ENCODE measurements at places on chromosomes 5 and 9.

GRCh38 chr5:11383506-11384095, 520.6 kb downstream of the CTNND2 start:
- no peak overlapping the region for H3K4me3 ChIP-seq
- no peaks in the 10 kb centered on the region for H3K36me3 ChIP-seq
- no peak for ATAC-seq
- H3K27me3 ChIP-seq = peaks cover 62% of the 10 kb centered on the region
- H3K4me1 ChIP-seq = peaks cover 18% of the 10 kb centered on the region

DNA sequence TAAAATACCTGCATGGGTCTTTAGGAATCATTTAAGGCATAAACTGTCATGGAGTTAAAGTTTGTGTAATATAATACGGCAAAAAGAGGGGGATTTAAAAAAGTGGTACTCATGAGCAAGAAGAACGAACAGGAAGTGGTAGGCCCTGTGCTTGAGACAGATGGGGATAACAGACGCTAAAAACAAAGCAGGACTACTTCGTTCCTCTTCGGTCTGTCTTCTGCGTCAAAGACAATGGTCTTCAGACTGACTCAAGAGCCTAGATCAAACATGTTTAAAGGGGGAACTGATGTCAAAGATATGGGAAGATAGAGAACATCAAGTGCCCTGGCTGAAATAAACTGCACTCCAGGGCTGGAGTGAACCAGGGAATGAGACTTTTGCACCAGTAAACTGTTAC, 59.8 kb upstream of the RFX3 start:
- no peaks in the 10 kb centered on the region for H3K4me1 ChIP-seq
- H3K27ac ChIP-seq = no peak overlapping the region
- H3K4me3 ChIP-seq = no peak overlapping the region

GRCh38 chr5:168047043-168047668, 244.3 kb upstream of the WWC1 start:
- no peak for ATAC-seq
- no peaks in the 10 kb centered on the region for H3K36me3 ChIP-seq
- H3K4me3 ChIP-seq = no peak overlapping the region
- peaks cover 10% of the 10 kb centered on the region for H3K4me1 ChIP-seq

GRCh38 chr5:172173564-172174153, 14.4 kb downstream of the STK10 start:
- H3K4me3 ChIP-seq = no peak overlapping the region
- no peaks in the 10 kb centered on the region for H3K36me3 ChIP-seq
- H3K27ac ChIP-seq = no peak overlapping the region
- ATAC-seq = no peak
- H3K4me1 ChIP-seq = peaks cover 41% of the 10 kb centered on the region
- H3K27me3 ChIP-seq = no peaks in the 10 kb centered on the region

DNA sequence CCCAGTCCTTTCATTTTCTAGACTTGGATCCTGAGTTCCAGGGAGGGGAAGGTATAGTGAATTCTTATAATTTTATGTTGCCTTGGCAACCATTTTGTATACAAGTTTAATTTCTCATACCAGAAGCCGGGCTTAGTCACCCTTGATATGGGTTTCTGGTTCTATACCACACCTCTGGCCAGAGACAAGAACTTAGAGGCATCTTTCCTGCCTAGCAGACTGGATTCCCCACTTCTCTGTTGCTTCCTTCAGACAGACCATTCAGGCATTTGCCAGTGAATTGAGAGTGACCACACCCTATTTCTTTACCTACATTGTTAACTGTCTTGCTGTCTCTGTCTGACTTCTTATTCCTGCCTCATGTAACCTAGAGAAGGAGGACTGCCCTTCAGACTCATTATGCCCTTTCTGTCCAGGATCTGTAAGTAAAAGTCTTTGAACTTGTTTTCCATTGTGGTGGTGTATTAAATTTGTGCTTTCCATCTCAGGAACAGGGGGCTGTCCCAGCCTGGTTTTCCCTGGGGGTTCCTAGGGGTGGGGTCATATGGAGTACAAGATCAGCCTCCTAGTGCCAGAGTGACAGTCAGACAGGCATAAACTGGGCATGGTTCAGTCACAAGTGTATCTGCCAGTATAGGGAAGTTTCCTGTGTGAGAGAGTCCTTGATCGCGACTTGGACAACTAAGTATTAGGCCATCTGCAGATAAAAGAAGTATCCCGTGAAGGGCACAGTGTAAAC, 27.4 kb downstream of the TNFSF8 start:
- H3K27ac ChIP-seq = no peak overlapping the region
- ATAC-seq = no peak
- H3K4me1 ChIP-seq = no peaks in the 10 kb centered on the region

DNA sequence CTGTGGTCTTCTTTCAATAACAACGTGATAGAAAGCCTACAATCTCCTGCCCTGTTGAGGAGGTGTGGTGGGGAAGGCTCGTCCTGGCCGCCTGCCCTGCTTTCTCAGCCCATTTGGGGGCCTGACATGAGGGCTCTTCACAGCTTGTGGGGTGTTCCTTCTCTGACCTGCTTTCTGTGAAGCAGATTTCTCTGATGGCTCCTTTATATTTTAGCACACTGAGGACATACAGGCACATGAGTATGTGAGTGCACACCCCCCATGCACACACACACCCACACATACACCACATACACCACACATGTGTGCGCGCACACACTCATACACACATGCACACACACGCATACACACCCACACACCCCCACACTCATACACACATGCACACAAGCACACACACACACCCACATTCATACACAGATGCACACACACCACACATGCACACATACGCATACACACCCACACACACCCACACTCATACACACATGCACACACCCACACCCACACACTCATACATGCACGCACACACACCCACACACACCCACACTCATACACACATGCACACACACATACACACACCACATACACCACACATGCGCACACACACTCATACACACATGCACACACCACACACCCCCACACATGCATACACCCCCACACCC, 117.5 kb downstream of the COL5A1 start:
- no peak overlapping the region for H3K4me3 ChIP-seq
- H3K36me3 ChIP-seq = peaks cover 100% of the 10 kb centered on the region
- H3K27me3 ChIP-seq = no peaks in the 10 kb centered on the region
- no peak for ATAC-seq
- H3K4me1 ChIP-seq = no peaks in the 10 kb centered on the region

DNA sequence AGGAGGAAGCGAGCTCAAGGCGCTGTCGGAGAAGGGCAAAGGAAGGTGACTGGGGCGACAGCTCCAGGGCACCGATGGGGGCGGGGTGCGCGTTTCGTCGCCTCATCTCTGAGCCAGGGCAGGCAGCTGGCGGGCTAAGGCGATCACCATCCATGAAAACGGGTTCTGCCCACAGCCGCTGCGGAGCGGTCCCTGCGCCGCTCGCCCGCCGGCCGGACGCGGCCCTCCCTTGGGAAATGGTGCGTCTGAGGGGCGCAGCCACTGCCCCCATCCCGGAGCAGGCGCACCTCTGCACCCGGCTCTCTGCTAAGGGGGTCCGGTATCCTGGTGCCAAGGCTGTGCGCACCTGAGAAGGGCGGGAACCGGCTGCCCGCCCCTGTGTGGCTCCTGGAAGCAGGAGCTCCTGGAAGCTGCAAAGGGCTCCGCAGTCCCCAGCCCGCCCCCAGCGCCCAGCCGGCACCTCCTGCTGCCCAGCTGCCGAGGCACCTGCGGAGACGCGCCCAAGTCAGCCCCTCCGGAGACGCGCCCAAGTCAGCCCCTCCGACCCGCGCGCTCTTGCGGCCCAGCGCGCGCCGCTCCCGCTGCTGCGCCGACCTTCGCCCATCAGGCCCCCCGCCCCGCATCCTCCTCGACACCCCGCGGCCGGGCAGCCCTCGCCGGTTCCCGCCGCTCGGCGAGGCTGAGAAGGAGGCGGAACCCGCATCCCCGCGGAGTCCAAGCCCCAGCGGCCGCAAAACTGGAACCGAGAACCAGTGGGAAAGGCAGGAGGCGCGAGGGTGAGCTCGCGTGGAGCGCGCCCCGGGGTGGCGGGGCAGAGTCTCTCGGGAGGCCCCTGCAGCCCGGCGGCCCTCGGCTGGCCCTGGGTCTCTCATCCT, 757 bp downstream of the ANKRD34B start:
- H3K36me3 ChIP-seq = no peaks in the 10 kb centered on the region
- no peak for ATAC-seq
- peaks cover 72% of the 10 kb centered on the region for H3K27me3 ChIP-seq
- no peak overlapping the region for H3K27ac ChIP-seq
- H3K4me1 ChIP-seq = peaks cover 8% of the 10 kb centered on the region

DNA sequence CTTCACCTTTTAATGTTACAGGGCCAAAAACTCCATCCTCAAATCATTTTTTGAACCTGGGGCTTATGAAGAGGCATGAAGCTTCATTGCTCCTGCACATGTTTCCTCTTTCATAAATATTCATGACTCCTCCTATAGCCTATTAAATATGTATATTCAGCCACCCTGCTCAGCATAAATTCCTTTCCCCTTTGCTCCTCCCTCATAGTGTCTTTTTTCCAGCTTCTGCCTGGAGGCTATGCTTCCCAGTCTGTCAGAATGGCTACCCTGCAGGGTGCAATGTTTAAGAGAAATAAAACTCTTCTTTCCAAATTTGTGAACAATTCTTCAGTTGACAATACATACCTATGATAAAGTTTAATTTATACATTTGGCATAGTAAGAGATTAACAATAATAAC, 1082.9 kb upstream of the CDH18 start:
- no peaks in the 10 kb centered on the region for H3K27me3 ChIP-seq
- no peaks in the 10 kb centered on the region for H3K4me1 ChIP-seq
- no peak overlapping the region for H3K27ac ChIP-seq
- no peaks in the 10 kb centered on the region for H3K36me3 ChIP-seq

DNA sequence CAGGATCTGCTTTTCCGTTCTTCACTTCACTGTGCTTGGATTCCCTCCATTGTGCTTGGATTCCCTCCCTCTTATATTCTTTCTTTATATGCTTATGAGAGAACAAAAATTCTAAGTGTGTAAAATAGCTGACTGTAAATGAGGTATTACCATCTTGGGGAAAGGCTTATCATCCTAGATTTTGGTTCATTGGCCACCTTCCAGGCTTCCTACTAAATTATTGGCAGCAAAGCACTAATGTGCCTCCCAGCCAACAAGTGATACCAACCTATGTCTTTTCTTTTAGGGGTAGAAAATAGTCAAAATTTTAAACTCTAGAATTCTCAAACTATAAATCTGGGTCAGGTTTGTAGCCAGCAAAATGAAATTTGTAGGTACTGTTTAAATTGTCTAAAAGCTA, 52.7 kb downstream of the NDUFAF2 start:
- no peak for ATAC-seq
- H3K36me3 ChIP-seq = peaks cover 8% of the 10 kb centered on the region
- no peak overlapping the region for H3K4me3 ChIP-seq
- H3K27me3 ChIP-seq = no peaks in the 10 kb centered on the region
- no peak overlapping the region for H3K27ac ChIP-seq

- H3K27ac ChIP-seq = no peak overlapping the region
- H3K4me3 ChIP-seq = peak overlapping the region; percentile 40
- no peaks in the 10 kb centered on the region for H3K27me3 ChIP-seq
- H3K4me1 ChIP-seq = no peaks in the 10 kb centered on the region
Observed at GRCh38 chr9:113012492-113012891, 500 bp upstream of the ZNF883 start.

- H3K36me3 ChIP-seq = no peaks in the 10 kb centered on the region
- no peak for ATAC-seq
- no peak overlapping the region for H3K4me3 ChIP-seq
- no peak overlapping the region for H3K27ac ChIP-seq
Observed at GRCh38 chr9:110101531-110102161, 106.3 kb downstream of the C9orf152 start.

GRCh38 chr9:613771-614347, 227.6 kb upstream of the DMRT1 start:
- ATAC-seq = peak; percentile 92
- no peak overlapping the region for H3K4me3 ChIP-seq
- H3K4me1 ChIP-seq = no peaks in the 10 kb centered on the region
- H3K27ac ChIP-seq = peak overlapping the region; percentile 78
- no peaks in the 10 kb centered on the region for H3K36me3 ChIP-seq

GRCh38 chr5:166349046-166349445, 1942.4 kb upstream of the WWC1 start:
- H3K36me3 ChIP-seq = no peaks in the 10 kb centered on the region
- H3K4me3 ChIP-seq = no peak overlapping the region
- no peaks in the 10 kb centered on the region for H3K4me1 ChIP-seq
- H3K27me3 ChIP-seq = no peaks in the 10 kb centered on the region

GRCh38 chr5:1550287-1551076, 26.7 kb upstream of the LPCAT1 start:
- H3K4me1 ChIP-seq = peaks cover 12% of the 10 kb centered on the region
- no peak overlapping the region for H3K4me3 ChIP-seq
- H3K36me3 ChIP-seq = no peaks in the 10 kb centered on the region
- H3K27me3 ChIP-seq = peaks cover 40% of the 10 kb centered on the region

DNA sequence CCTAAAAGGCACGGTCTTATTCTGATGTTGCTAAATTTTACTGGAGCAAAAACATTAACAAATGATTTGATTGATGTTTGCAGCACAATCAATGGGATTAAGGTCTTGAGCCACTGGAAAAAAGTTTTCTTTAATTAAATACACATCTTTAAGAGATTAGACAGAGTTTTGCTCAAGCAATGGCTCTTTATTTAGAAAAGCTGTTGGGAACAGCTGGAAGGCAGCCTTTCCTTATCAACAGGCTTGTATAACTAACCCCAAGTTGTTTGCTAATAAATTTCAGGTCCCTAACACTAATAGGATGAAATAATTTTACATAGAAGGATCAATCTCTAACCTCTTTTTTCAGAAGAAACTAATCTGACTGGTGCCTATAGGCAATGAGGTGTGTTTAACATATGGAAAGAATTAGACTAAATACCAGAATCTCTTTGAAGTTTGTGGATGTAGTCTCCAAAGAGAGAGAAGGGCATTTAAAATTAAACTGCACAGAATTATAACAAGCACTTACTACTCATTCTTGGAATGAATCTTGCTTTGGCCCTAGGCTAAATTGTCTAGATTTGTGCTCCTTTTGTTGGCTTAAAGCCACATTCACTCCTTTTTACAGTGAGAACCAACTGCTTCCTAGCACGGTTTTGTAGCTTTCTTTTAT, 67.3 kb upstream of the TNFAIP8 start:
- H3K4me3 ChIP-seq = no peak overlapping the region
- no peaks in the 10 kb centered on the region for H3K36me3 ChIP-seq
- ATAC-seq = no peak
- H3K4me1 ChIP-seq = peaks cover 7% of the 10 kb centered on the region

GRCh38 chr9:19922476-19923118, 133.8 kb upstream of the SLC24A2 start:
- peaks cover 9% of the 10 kb centered on the region for H3K27me3 ChIP-seq
- H3K4me1 ChIP-seq = peaks cover 10% of the 10 kb centered on the region
- H3K27ac ChIP-seq = no peak overlapping the region
- no peak overlapping the region for H3K4me3 ChIP-seq
- ATAC-seq = no peak
- H3K36me3 ChIP-seq = no peaks in the 10 kb centered on the region

- no peak for ATAC-seq
- H3K4me1 ChIP-seq = no peaks in the 10 kb centered on the region
- no peak overlapping the region for H3K27ac ChIP-seq
Observed at GRCh38 chr5:143807401-143807800, 4.6 kb upstream of the HMHB1 start.

GRCh38 chr5:168879331-168879730, 300.2 kb upstream of the PANK3 start:
- no peak overlapping the region for H3K27ac ChIP-seq
- H3K27me3 ChIP-seq = no peaks in the 10 kb centered on the region
- no peak overlapping the region for H3K4me3 ChIP-seq
- no peaks in the 10 kb centered on the region for H3K4me1 ChIP-seq
- H3K36me3 ChIP-seq = no peaks in the 10 kb centered on the region

Data from gastroesophageal sphincter (tissue), 4 donors.